CD4-positive, alpha-beta T cell treated with Interleukin-10 for 1 hour (primary cell): ENCODE measurements at places on chromosomes 16 and 17.

GRCh38 chr16:30457256-30457655 is 11.6 kb upstream of the SEPHS2 start:
- DNase-seq, result no peak

DNA sequence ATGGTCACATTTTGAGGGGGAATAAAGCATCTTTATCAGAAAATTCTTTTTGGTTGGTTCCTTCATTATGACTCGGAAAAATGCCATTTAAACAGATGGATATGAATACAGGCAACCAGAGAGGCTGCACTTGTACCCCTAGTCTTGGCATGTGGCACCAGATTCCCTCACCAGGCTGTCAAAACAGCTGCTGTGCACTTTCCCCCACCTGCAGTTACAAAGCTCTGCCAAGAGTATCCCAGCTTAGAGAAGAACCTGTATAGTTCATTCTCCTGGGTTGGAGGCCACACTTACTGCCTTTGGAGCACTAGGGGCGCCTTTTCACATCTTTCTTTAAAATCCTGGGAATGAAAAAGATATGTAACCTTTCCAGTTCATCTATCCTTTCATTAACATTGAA is 190.3 kb downstream of the KIF2B start:
- no peak for DNase-seq

DNA sequence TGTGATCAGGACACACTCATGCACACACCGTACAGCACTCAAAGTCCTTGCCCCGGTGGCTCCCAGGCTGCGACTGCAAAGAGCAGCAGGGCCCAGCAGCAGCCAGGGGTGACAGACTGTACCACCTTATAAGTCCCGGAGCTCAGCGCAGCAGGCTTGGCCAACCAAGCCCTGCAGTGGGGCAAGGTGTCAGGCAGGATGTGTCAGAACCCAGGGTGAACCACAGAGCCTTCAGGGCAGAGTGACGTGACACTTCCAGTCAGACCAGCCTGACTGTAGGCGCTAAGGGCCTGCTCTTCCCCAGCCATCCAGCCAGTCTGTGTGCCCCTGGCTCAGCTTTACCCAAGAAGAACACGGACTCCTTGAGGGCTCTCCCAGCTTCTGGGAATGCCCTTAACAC is 204.1 kb downstream of the COPRS start:
- DNase-seq, result peak; percentile 42

DNA sequence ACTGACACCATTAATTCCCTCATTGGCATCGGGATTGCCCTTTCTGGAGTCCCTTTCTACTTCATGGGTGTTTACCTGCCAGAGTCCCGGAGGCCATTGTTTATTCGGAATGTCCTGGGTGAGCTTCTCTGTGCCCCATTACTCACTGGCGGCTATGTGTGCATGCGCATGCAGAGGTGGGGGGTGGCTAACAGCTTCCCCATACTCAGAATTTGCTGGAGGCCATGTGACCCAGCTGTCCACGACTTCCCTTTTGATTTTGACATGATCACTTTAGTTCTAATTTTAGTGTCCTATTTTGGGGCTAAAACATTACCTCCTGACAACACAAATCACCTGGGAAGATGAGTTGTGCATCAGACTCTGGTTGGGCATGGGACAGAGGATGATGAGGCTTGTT is 14.1 kb downstream of the SLC7A6OS start:
- DNase-seq, result no peak

DNA sequence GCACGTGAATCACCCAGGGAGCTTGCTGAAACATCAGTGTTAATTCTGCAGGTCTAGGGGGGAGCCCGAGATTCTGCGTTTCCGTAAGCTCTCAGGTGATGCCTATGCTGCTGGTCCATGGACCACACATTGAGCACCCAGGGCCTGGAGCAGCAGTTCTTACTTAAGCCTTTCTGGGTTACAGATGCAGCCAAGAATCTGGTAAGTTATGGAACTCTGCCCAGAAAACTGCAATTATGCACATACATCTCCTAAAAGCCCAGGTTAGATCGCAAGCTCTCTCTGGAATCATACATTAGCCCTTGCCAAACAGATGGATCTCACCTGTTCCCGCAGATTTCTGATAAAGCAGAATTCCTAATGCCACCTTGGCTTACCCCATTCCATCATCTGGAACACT is 265.9 kb upstream of the SALL1 start:
- DNase-seq, result no peak

- no peak for DNase-seq
Measured at GRCh38 chr17:50618941-50619340, 15.7 kb upstream of the ABCC3 start.

DNA sequence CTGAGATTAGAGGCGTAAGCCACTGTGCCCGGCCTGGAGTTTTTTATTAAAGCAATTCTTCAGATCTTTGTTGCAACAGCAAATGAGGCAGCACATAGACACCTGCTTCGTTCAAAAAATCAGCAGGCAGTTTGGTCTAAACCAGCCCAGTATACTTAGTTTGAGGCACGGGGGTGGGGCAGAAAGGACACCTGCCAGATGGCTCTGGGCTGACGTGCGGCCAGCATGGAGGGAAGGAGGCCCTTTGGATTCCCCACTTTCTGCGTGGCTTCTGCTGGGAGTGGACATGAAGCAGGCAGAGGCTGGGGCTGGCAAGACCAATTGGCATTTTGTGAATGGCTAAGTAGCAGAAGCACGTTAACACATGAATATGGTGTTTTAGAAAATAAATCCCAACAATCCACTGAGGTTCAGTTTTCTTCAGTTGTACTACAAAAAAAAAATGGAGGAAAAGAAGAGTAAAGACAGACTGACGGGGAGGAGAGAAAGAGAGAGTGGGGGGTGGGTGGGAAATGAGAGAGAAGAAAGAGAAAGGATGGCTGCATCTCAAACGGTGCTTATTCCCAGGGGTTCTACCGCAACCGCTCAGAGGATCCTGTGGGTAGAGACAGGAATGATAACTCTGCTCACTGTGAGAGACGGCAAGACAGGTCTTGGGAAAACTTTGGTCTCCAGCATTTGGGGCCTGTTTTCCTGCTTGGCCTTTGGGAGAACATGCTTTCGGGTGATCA is 16.3 kb downstream of the C16orf46 start:
- no peak for DNase-seq

DNA sequence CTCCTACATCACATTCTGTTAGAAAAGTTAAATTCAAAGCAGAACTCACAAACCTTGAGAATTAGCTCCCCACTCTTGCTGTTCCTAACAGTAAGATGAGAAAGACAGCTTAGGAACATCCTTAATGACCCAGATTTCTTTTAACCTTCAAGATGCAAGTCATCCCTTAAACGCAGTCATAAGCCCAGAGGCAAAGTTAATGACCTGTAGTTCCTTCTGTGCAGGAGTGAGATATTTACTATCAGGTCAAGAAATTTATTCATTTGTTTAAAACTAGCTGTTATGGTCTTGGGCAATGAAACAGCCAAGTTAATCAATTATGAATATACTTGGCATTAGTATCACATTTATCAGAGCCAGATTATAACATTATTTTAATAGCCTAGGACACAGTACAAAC is 37.1 kb downstream of the NXPH3 start:
- DNase-seq, result no peak

GRCh38 chr17:42075789-42076188 is 22.5 kb downstream of the ZNF385C start:
- DNase-seq, result no peak

GRCh38 chr17:82274134-82275020 is 877 bp upstream of the CSNK1D start:
- no peak for DNase-seq

DNA sequence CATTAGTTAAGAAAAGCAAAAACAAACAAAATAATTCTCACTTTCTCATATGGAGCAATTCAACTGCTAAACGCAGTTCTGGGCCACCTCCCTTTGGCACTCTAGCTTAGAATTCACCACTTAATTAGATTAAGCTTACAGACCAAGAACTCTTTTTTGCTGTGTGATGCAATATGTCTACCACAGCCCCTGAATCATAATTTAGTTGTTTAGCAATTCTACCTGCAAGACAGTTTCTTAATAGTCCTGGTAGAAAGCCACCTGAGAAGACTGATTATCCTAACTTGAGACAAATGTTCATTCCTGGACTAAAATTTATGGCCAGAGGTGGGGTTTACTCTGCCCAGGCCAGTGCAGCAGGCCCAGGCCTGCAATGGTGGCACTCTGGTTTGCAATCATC is 205.9 kb downstream of the HS3ST3A1 start:
- no peak for DNase-seq

DNA sequence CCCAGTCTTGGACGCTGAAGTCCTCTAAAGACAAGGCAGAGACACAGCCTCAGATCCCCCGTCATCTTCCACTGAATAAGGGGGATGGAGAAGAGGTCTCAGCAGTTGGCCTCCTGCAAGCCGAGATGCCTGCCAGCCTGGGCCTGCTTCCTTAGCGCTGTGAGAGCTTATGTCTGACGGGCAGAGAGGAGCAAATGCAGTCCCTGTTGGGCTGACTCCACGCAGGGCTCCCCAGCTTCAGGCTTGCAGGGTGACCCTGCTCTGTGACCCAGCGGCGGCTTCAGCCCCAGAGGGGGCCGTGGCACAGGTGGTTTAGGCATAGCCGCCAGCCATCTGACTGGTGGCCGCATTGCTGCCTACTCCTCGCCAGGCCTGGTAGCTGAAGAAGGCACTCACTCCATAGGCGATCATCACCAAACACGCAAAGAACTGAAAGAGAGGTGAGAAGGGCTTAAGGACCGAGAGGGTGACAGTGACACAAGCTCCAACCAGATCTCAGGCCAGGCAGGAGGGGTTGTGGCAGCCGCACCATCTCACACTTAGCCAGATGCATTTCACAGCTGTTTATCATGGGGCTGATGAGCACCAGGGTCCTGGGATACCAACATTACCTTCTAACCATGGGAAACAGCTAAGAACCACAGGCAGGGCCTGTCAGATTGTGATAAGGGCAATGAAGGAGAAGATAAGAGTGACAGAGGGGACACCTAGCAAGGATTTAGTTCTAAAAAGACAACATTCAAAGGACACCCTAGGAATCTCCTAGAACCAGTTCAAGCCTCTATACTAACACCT is 11.7 kb downstream of the ARL2BP start:
- DNase-seq, result no peak

DNA sequence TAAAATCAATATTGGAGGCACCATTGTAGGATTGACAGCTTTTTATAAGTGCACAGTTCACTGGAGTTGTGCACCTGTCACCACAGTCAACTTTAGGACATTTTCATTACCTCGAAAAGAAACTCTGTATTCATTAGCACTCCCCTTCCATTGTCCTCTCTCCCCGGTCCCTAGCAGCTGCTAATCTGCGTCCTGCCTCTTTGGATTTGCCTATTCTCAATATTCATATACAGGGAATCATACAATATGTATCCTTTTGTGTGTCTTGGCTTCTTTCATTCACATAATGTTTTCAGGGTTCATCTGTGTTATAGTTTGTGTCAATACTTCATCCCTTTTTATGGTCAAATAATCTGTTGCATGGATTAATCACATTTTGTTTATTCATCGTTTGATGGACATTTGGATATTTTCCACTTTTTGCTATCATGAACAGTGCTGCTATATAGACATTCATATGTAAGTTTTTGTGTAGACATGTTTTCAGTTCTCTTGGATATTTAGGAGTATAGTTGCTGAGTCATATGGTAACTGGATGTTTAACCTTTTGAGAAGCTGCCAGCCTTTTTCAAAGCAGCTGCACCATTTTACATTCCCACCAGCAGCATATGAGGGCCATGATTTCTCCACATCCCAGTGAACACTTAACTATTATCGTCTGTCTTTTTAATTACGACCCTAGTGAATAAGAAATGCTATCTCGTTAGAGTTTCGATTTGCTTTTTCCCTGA is 9.8 kb downstream of the DNAJA3 start:
- no peak for DNase-seq

DNA sequence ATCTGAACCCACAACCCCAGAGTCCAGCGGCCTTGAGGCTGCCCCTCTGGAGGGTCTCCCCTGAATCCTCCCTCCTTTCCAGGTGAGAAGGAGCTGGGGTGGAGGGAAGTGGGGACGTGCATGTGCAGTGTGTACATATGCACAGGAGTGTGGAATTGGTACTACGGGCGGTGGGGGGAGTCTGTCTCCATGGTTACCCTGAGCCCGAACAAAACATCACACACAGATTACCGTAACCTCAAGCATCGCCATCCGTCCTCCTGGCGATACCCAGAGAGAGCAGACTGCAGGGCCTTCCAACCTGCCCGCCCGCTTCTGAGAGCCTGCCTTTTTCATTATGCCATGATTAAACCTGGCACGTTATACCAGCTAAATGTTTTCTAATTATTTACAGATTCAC is 25.1 kb downstream of the GSG1L start:
- DNase-seq, result no peak
